ENCODE measurements at places on chromosomes 11 and 22.

DNA sequence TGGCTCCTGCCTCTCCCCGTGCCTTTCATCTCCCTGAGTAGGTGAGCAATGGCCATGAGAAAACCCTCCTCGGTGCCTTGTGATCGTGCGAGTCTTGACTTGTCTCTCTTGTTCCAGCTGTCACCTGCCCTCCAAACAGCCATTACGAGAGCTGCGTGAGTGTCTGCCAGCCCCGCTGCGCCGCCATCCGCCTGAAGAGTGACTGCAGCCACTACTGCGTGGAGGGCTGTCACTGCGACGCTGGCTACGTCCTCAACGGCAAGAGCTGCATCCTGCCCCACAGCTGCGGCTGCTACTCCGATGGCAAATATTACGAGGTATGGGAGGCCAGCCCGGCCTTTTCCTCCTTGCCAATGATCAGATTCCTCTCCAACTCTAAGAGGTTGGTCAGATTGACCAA lies 51.7 kb downstream of the TECTA start:
- DNase-seq, result no peak

DNA sequence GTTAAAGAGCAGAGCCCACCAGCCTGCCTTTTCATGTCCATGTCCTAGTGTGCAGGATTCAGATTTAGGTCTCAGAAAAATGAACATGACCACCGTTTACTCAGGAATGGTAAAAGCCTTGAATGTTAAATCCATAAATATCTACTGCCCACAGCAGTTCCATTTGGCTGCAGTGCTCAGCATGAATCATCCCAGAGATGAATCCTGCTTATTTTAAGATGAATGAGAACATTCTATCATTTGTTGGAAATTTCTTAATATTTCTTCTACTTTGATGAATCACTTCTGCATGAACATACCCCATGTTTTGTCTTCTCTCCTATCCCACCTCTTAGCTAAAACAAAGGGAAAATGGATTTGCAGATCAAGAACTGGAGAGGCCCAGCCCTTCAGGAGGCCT lies 47.5 kb upstream of the AQP11 start:
- peak; percentile 49 for DNase-seq

DNA sequence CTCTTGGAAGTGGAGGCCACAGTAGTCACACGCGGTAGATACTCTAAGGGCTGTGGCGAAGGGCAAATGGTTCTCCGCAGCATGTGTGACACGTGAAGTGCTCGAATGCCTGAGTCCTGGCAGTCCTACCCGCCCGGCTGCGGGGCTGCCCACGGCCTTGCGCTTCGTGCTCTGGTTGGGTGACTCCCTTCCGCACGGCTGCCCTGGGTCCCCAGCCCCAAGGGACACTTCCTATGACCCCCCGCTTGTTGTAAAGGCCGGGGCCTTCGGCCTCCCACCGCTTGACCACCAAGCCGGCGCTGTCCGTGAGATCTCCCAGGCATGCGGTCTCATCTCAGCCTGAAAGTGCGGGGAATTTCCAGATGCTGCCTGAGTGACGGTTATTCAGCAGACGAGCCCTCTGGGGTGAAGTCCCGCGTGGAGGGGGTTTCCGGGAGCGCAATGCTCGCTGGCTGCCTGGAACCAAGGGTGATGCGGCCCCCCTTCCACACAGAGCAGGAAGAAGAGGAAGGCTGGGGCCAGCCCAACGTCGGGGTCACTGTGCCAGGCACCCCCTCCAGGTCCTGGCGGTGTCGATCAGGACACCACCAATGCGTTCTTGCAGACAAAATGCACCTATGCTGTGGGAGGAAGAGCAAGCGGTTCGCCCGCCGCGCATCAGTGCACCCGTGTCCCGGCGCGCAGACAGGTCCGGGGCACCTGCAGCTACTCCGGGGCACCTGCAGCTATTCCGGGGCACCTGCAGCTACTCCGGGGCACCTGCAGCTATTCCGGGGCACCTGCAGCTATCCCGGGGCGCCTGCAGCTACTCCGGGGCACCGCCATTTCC lies 171.2 kb downstream of the OPCML start:
- DNase-seq, result no peak

- DNase-seq, result peak; percentile 14
These were observed at the start of gene RFPL2 for GRCh38 chr22:32204856-32205722. Gene RFPL2 (minus strand): TSS chr22:32205073. CDS start chr22:32202451, 2,622 bp downstream.

DNA sequence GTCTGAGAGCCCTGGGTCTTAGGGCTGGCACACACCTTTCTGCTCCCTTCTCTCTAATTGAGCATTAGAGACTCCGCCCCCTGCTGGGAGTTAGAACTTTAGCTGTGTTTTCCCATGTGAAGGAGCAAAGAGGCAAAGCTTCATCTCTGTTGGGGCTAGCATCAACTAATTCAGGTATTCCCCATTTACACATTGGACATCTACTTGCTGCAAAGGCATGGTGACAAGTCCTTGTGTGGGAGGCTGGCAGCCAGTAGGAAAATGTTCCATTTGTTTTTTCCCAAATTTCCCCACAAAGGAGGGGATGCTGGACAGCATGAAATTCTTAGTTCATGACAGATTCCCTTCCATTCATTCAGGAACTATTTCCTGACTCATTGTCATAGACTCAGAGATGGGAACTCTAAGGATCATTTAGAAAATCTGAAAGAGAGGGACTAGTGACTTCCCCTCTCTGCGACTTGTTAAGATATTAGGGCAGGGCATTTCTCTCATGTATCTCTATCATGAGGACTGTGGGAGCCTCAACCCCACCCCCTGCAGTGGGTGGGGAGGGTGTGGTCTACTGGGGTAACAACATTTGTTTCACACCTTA lies 3.6 kb downstream of the CD44 start:
- DNase-seq, result peak; percentile 56

DNA sequence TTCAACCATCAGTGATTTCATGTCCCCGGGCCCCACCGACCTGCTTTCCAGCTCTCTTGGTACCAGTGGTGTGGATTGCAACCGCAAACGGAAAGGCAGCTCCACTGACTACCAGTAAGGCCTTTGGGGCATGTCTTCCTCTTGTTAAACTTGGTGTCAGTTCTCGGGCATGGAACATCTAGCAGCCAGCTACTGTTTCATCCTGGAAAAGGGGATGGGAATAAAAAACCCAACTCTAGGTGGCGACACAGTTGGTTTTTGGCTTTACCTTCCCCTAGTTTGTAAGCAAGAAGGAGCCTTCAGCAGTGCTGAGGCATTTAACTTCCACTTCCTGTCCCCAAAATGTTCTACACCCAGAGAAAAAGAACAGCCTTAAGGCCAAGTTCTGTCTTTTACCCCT lies 76.7 kb downstream of the BMAL1 start:
- peak; percentile 18 for DNase-seq

GRCh38 chr22:33785283-33785968 lies 134.8 kb downstream of the LARGE1 start:
- DNase-seq, result no peak

DNA sequence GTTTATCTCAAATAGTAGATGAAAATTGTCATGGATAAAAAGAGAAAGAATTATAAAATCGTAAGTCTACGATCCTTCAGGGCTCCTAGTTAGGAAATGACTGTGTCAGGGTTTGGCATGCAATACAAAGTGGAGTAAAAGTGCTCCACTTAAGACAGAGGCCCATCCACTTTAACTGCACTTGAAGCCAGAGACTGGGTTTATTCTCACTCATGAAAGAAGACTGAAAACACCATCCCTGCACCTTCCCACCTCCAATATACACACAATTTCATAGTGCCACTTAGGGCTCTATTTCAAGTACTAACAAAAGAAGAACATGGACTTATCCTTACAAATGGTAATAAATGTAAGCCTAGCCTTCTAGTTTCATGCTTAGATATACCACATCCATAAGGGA lies 70.7 kb downstream of the ANO5 start:
- DNase-seq, result no peak

DNA sequence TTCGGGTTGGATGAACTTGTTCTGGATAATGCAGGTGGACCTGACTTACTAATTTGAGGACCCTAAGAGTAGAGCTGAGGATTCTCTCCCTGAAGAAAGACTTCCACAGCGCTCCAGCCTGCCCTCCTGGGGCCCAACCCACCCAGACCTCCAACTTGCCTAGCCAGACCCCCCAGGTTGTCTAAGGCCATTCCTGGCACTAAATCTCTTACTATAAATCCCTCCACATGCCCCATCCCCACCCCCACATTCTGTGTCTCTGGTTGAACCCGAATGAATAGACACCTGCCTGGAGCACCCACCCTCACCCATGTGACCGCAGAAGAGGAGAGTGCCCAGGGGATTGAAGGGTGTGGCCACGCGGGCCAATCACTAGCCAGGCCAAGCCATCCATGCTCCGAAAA lies 1480.0 kb downstream of the TBC1D22A start:
- no peak for DNase-seq

GRCh38 chr11:104731890-104732289 lies 166.4 kb downstream of the CASP12 start:
- DNase-seq, result no peak

GRCh38 chr11:61488651-61489291 lies 19.8 kb upstream of the LRRC10B start:
- peak; percentile 41 for DNase-seq

- no peak for DNase-seq
These were observed 1176.3 kb upstream of the TENM4 start for GRCh38 chr11:80617156-80617555.

GRCh38 chr11:125956391-125957134 lies 10.7 kb downstream of the VSIG10L2 start:
- peak; percentile 28 for DNase-seq

DNA sequence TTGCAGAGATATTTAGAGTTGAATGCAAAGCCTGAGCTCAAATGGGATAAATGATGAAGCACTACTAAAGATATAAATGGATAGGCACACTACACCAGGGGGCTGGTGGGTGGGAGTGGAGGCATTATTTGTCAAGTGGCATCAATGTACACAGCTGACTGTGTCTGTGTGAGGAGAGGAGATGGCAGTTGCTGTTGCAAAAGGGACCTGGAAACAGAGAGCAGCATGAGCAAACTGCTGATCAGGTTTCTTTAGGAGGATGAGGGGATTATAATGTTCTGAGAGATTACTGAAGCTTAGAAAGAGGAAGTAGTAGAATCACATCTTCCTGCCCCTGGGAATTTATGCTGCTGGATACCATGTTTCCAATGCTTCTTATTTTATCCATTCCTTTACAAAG lies 39.4 kb upstream of the LIN7C start:
- DNase-seq, result no peak

DNA sequence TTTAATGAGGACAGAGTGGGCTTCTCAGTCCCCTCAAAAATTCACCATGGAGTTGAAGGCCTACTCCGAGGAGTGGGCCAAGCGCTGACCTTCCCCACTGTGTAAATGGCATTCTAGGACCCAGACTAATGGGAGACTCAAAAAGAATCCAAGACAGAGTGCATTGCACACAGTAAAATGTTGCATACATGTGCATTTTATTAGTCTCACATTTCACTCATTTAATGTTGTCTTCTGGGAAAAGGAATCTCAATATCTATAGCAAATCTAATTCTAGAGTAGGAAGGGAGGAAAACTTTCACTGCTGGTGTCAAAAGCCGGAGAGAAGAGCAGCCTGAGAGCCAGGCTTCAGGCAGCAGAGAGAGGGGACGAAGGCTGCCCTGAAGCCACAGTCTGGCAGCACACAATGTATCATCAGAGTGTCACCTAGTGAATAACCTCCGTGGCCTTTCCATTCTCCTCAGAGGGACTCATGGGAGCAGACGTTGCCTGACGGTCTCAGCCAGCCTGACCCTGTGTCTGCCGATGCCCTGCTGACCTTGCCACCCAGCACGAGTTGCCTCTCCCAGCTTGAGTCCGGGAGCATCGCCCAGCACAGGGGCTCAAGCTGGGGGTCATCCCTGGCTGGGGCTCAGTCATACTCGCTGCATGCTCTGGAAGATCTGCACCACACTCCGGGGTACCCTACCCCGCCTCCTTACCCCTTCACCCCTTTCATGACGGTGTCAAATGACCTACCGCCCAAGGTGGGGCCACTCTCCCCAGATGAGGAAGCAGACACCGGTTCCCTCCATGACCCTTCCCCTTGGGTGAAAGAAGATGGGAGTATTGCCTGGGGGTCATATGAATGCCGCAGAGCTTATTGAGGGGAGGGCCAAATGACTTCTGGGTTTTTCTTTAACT lies 12.9 kb upstream of the POU2AF3 start:
- DNase-seq, result no peak

DNA sequence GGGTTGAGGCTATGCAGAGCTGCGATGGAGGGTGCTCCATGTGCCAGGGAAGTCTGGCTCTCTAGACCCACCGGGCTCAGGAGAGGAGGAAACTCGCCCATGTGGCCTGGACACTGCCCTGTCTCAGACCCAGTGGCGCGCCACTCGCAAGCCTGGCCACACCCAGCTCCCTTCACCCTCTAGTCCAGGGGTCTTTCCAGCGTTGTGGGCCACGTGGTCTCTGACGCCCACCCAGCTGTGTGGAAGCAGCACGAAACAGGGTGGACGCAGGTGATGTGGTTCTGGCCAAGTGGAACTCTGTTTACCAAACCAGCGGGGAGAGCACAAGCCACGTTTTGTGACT lies 28.2 kb downstream of the PPIL2 start:
- no peak for DNase-seq

DNA sequence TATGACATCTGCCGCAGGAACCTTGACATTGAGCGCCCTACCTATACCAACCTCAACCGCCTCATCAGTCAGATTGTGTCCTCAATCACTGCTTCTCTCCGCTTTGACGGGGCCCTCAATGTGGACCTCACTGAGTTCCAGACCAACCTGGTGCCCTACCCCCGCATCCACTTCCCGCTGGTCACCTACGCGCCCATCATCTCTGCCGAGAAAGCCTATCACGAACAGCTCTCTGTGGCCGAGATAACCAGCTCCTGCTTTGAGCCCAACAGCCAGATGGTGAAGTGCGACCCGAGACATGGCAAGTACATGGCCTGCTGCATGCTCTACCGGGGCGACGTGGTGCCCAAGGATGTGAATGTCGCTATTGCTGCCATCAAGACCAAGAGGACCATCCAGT lies 16.0 kb downstream of the TUBA8 start:
- DNase-seq, result no peak

DNA sequence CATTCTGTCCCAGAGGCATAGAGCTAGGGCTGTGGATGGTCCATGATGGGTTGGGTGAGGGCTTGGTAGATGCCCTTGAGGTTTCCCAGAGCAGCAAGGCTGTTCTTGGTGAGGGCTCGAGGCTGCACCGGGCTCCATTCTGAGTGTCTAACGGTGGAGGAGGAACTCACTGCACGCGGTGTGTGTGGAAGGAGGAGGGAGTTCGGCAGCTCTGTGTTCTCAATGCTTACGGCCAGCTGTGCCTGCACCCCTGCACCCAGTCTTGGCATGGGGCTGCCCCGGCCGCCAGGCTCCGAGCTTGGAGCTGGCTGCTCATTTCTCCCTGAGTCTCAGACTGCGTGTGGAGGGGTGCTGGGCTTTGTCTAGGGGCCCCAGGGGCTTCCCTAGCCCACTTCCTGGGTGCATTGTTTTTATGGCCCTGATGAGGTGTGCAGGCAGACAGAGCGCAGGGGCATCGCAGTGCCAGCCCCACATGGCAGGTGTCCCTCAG lies 1247.1 kb downstream of the BRD1 start:
- no peak for DNase-seq

- DNase-seq, result no peak
These were observed 15.5 kb downstream of the GNAZ start for GRCh38 chr22:23085785-23086184.
